ENCODE measurements at places on chromosomes 2 and 18.

- DNase-seq, result no peak
Measured at GRCh38 chr2:53652131-53652530, 115.5 kb upstream of the CHAC2 start.

- DNase-seq, result peak; percentile 71
Measured at GRCh38 chr18:24176727-24177416, 38.0 kb downstream of the CABYR start.

DNA sequence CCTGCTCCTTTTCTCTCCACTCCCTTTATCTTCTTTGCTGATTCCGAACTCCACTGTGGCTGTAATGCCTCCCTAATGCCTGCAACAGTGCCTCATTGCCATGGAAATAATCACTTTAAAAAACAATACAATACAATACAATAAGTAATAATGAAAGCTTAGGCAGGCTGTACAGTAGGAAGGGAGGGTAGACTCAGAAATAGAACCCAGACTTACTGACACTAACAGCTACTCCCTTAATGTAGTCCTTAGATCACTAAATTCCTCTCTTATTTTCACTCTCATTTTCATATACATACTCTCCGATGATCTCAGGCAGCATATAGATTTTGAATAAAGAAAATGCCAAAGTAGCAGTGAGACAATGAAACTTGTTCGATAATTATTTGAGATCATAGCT, 70.2 kb downstream of the DLGAP1 start:
- DNase-seq, result no peak

GRCh38 chr18:74395006-74395405, 62.1 kb downstream of the DIPK1C start:
- no peak for DNase-seq

DNA sequence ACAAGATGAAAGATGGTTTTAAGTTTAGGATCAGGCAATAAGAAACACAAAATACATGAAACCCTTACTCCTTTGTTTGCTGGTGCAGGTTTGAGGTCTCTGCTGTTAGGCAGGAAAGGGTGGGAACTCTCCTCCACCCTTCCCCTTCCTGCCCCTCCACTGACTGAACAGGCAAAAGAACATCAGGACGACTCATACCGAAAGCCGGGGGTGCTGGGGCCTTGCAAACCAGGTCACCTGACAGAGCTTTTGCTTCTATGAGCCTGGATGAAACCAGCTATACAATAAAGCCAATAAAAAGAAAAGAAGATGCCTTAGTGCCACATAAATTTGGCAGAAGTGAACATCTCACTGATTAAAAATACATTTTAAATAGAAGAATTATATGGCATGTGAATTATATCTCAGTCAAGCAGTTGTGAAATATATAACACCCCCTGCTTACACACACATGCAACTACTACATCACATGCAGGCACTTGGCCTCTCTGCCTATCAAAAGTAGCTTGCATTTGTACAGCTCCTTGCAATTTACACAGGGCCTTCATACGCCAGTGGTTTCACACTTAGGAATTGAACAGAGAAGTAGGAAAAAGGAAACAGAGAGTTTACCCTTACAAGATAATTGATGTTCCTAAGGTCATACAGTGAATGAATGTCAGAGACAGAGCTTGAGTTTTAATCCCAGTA, 215.1 kb upstream of the TRIB2 start:
- DNase-seq, result no peak

GRCh38 chr18:70464343-70465114, 175.7 kb downstream of the SOCS6 start:
- DNase-seq, result peak; percentile 86

GRCh38 chr2:46058140-46058539, 239.1 kb upstream of the EPAS1 start:
- no peak for DNase-seq

- no peak for DNase-seq
Measured at GRCh38 chr2:240558236-240558761, 511 bp upstream of the ANKMY1 start.

DNA sequence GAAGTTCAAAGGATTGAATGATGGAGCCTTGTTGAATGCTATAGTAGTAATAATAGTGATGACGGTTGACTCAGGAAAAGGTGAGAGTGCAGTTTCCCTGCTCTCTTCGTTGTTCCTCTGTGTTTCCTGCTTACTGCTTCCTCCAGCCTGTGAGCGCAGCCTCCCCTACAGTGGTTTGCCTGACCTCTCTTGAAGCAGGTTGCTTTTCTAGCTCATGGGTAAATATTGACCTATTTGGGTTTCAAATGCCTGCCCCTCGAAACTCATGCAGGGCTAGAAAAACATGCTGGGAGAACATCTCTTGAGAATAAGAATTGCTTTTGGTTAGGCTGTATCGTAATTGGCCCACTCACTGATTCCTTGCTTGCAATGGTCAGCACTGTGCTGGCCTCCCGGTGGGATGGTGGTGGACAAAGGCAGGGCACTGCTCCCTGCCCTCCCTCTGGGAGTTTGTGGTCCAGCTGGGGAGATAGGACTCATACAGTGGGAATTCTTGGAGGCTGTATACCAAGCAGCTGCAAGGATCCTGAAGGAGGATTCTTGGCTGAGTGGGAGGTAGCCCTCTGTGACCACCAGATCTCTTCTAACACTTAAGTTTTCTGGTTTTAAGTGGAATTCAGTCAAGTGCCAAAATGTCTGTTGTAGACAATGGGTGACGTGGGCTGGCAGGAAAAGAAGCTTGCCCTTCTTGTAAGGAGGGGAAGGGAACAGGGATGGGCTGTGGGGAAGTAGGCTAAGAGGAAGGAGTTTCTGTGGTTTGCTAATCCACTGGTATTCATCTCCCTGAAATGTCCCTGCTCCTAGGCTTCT, 5.4 kb upstream of the RNF181 start:
- DNase-seq, result no peak

Data from SK-N-SH (cell line).